ENCODE measurements at places on chromosomes 11 and 22.

GRCh38 chr11:85589373-85589772 is 37.8 kb downstream of the DLG2 start:
- no peak for DNase-seq

- DNase-seq, result no peak
Measured at GRCh38 chr11:113796663-113797259, 17.2 kb downstream of the CLDN25 start.

DNA sequence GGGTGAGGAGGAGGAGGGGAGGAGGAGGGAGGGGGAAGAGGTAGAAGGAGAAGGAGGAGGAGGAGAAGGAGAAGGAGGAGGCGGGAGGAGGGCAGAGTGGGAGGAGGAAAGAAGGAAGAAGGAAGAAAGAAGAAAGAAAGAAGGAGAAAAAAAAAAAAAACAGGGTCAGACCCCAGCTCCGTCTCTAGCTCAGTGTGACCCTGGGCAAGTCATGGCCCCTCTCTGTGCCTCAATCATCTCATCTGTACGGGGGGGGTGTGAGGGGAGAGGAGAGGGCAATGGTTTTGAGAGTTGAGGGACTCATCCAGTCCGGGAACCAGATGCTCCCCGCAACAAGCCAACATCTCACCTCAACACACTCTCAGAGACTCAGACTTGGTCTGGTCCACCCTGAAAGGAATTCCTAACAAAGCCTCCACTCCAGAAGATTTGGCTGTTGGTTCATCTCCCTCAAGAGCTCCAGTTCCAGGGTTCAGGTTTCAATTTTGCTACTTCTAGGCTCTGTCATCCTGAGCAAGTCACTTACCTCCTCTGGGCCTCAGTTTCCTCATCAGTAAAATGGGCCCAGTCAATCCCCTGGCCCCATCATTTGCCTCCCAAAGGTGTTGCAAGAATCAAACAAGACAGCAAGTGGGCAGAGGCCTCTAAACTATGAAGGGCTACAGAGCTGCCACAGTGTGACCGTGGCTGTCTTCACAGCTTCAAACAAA is 7.7 kb downstream of the CARD10 start:
- no peak for DNase-seq

- no peak for DNase-seq
Measured at GRCh38 chr11:23206741-23207336, 346.6 kb upstream of the CCDC179 start.

GRCh38 chr11:96219981-96220623 is 122.9 kb downstream of the MAML2 start:
- no peak for DNase-seq

DNA sequence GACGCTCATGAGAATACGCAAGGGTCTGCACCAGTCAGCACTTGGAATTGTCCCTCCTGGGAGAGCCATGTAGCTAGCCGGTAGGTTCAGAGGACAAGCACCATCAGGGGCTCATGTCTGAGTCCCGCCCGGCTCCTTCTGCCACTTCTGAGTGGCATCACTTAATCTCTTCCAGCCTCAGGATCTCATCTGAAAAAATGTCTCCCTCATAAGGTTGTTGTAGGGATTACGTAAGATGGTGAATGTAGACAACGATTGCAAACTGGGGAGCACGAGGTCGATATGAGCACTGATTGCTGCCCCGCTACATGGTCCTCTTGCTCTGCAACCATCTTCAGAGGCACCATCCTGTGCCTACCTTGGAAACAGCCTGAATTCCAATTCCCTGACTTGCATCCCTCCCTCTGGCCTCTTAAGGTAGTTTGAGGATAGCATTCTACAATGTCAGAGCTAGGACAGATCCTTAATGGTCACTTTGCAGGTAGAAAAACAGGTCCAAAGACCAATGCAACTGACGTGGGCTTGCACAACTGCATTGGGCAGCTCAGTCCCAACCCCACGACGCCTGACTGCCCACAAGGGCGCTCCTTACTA is 115.8 kb upstream of the TMEM45B start:
- no peak for DNase-seq

GRCh38 chr11:61495801-61496601 is 12.5 kb upstream of the LRRC10B start:
- no peak for DNase-seq

DNA sequence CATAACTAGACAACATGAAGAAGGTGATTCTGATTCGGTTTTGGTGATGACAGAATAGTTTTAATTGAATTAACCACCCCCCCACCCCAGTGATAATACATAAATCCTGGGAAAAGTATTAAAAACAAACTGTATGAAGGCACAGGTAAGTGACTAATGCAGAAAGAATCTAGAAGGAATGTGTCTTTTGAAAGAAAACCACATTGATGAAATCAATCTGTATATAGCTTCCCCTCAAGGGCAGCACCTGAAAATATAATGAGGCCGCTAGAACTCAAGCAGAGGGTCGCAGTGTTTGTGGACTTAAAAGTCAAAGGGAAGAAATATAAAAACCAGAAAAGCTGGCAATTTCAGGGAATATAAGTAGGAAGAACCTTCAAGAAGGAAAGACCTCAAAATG is 580.5 kb upstream of the CHORDC1 start:
- DNase-seq, result no peak

GRCh38 chr11:119863851-119864601 is 135.0 kb upstream of the NECTIN1 start:
- no peak for DNase-seq

GRCh38 chr11:45745065-45745811 is 59.7 kb upstream of the SLC35C1 start:
- DNase-seq, result no peak

GRCh38 chr11:119470317-119471291 is 47.6 kb upstream of the THY1 start:
- no peak for DNase-seq

DNA sequence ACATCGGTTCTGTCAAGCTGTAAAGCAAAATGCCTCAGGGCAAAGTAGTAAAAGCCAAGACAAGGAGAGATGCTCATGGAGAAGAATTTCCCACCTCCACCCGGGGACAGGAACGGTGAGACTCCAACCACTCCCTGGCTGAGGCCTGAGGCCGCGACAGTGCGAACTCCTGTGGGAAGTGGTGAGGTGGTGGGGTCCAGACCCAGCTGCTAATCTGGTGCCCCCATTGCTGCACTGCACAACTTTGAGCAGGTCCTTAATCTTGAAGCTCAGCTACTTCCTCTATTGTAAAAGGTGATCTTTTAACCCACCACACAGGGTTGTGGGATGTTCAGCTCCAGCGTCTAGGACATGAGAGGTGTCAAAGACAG is 83.9 kb downstream of the ZC3H12C start:
- no peak for DNase-seq

- DNase-seq, result no peak
Measured at GRCh38 chr11:2293984-2294925, 7.5 kb downstream of the C11orf21 start.

DNA sequence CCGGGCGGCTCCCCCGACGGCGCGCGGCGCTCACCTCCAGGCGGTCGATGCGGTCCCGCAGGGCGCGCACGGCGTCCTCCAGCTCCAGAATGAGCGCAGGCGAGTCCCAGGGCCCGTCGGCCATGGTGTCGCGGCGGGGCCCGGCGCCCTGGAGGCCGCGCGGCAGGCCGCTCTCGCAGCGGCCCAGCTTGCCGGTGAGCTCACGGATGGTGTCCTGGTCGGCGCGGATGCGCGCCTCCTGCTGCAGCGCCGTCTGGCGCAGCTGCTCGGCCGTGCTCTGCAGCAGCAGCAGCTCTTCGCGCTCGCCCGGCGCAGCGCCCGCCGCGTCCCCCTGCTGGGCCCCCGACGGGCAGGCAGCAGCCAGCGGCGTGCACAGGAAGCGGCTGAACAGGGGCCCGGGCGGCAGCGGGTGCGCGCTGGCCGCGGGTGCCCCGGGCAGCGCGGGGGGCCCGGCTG is 599 bp downstream of the NPTXR start:
- no peak for DNase-seq

GRCh38 chr11:35721651-35722282 is 59.2 kb downstream of the TRIM44 start:
- no peak for DNase-seq

DNA sequence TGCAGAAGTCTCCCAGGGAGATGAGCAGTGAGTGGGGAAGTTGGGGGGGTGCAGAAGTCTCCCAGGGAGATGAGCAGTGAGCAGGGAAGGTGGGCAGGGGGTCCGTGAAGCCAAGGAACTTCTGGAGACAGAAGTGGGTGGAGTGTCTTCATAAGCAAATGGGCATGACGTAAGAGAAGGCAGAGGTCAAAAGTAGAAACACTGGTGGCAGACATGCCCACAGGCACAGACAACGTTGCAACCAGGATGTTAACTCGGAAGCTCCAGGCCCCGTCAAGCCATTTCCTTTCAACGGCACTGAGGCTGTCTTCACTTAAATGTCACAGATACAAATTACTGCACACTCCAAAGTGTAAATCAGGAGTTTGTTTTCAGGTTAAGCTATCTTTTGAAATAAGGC is 186.1 kb downstream of the SHANK2 start:
- DNase-seq, result no peak

GRCh38 chr22:38205261-38206128 is 3.7 kb downstream of the MAFF start:
- DNase-seq, result no peak

DNA sequence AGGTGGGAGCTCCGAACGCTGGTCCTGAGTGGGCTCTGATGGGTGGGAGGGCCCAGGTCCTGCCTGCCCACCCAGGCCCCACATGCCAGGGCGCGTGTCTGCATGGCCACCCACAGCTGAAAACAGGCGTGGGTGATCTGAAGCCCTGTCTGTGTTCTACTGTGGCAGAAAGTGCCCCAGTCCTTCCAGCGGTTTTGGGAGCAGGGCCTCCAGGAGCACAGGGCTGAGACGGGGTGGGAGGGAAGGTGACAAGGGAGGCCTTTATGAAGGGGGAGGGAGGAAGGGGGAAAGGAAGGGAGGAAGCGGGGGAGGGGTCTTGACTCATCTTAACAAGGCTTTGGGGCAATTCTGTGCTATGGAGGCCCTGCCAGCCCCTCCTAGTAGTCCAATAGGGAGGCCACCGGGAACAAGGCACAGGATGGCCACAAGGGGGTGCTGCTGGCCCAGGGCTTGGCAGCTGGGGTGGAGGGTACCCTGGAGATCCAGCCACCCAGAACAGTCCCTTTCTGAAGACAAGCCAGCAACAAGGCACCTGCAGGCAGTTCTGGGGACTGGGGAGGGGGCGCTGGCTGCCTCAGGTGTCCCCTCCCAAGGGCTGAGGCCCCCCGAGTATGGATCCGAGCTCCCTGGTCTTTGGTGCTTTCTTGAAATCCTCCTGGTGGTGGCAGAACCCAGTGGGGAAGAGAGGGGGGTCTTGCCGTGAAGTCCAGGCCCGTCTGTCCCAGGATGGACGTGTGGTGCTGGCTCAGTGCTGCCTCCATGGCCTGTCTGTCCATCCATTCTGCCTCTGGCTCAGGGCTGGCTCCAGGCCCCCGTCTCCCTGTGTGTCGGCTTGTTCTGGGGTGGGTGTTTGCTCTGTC is 6.3 kb upstream of the FADS3 start:
- DNase-seq, result no peak

DNA sequence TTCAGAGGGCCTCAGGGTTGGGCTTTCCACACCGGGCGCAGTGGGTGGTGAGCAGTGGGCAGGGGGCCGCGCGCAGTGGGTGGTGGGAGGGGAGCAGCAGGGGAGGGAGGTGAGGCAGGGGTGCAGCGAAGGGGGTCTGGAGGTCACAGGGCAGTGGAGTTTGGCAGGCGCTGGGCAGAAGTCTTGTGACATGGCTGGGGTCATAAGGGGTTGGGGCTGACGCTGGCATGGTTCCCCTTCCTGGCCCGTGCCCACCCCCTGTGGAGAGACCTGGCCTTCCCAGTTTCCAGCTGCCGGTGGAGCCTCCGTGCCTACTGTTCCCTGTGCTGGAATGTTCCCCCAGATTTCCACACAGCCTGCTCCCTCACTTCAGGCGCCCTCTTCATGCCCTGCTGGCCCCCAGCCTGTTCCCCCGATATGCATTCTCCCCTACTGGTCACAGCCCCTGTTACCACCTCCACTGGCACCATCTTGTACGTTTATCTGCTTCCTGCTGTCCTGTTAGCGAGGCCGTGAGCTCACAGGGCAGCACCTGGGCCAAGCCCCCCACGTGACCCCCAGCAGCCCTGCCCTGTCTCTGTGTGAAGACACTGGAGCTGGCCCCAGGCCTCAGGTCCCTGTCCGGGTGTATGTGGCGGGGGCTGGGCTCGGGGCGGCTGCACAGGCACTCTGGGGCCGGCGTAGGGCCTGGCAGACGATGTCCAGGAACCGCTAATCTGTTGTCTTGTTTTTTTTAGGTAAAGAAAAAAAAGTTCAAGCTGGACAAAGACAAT is 111.6 kb downstream of the KCNQ1OT1 start:
- no peak for DNase-seq

- no peak for DNase-seq
Measured at GRCh38 chr22:29011240-29012100, 50.2 kb downstream of the C22orf31 start.

DNA sequence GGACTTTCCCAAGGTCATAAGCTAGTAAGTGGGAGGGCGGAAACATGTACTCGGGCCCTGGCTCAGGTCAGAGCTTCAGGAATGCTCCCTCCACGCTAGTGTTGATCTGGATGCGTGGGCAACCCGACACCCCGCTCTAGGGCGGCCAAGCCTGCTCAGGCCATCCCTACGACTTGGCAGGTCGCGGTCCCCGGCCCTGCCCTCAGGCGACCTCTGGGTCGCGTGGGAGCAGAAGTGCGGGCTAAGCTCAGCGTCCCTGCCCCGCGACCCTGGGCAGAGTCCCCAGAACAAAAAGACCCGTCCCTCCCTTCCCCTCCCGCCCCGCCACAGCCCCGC is 781 bp upstream of the TEF start:
- DNase-seq, result no peak

DNA sequence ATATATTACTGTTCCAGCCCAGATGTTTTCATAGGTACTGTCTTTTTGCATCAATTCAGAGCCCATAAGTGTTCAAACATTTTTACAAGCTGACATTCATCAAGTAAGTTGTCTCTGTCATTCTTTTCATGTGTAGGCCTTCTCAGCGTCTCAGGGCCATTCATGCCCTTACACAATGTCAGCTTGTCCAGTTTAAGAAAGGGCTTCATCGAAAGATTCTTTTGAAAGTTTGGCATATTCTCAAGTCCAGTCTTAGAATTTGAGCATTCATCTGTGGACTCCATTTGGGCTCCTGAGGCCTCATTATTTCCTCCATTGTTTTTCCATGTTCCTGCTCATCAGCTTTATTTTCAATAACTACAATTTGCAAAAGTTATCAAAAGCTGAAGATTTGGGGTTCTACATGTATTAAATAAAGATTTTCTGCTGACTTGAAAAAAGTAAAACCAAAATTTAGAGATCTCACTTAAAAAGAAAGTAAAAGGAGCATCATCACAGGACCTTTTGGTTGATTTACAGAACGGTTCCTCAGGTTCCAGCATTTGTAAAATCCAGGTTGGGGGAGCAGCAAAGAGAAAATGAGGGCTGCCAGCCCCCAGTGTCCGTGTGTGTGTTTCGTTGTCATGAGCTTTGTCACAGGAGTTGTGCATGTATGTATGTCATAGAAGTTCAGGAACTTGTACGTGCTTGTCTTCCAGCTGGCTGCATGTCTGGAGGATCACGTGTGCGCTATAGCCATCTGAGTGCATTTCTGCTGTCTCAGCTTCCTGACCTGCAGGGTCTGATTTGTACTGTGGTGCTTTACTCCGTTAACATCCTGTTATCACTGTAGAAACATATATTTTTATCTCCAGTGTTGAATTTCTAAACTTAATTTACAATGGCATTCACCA is 15.6 kb downstream of the MOV10L1 start:
- no peak for DNase-seq

GRCh38 chr11:20099527-20099926 is 60.7 kb downstream of the DBX1 start:
- no peak for DNase-seq

All from glomerular endothelial cell (primary cell).